Activated T-helper 9 cell treated with anti-CD3 and anti-CD28 coated beads, Interleukin-2, amount 50 U/mL, for 16 hours (primary cell): ENCODE measurements at places on chromosomes 2 and 18.

DNA sequence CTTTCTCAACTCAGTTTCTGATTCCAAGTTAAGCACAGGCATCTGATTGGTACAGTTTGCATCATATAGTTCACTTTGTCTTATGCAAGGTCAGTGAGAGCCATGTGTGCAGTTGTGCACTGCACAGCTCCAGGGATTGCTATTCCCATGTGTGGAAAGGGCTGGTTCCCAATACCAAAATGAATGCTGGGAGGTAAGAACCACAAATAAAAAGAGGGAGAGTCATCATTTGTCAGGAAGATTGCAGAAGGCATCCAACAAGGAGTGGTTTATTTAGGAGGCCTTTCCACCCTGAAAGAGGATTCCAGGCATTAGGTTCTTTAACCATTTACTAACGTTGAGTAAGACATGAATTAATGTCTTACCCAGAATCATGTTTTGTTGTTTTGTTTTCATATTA is 141.2 kb upstream of the ST6GAL2 start:
- no peak for DNase-seq

GRCh38 chr2:70795164-70795995 is 4.9 kb upstream of the FIGLA start:
- DNase-seq: no peak

- DNase-seq: no peak
Measured at GRCh38 chr2:61433606-61434005, 37.3 kb downstream of the USP34 start.

DNA sequence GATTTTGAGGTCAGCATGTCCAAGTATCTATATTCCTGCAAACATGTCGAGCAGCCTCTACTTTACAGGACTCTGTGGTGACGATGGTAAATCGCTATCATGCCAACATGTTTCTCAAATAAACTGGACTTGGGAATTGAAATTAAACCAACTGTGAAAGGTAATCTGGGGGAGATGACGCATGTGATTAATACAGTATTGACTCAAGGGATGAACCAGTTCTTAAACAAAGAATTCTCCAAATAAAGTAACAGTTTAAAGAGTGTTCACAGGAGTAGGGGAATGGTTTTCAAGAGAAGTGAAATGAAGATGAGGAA is 54.3 kb downstream of the THUMPD2 start:
- no peak for DNase-seq

GRCh38 chr2:62340994-62341484 is 145.1 kb downstream of the B3GNT2 start:
- no peak for DNase-seq

- DNase-seq: peak; percentile 4
Measured at GRCh38 chr2:212686285-212686895, 147.8 kb upstream of the ERBB4 start.

- DNase-seq: no peak
Measured at GRCh38 chr2:233349005-233349998, 5.0 kb upstream of the DGKD start.

DNA sequence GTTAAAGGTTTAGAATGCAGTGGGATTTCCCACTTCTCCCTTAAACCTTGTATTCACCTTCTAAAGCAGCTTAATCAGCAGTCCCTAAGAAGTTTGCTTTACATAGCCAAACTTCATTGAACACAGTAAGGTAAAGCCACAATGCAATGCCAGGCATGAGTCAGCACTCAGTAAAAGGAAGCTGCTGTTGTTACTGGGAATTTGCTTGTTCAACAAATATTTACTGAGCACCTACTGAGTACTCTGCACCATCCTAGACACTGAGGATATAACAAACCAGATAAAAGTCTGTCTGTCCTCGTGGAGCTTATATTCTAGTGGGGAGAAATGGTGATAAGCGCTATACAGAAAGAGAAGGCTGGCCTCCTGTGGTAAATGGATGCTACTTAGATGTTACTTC is 162.7 kb downstream of the PKP4 start:
- no peak for DNase-seq

GRCh38 chr2:128623776-128624761 is 305.4 kb upstream of the HS6ST1 start:
- no peak for DNase-seq

- no peak for DNase-seq
Measured at GRCh38 chr2:150209746-150210145, 277.7 kb downstream of the RND3 start.

DNA sequence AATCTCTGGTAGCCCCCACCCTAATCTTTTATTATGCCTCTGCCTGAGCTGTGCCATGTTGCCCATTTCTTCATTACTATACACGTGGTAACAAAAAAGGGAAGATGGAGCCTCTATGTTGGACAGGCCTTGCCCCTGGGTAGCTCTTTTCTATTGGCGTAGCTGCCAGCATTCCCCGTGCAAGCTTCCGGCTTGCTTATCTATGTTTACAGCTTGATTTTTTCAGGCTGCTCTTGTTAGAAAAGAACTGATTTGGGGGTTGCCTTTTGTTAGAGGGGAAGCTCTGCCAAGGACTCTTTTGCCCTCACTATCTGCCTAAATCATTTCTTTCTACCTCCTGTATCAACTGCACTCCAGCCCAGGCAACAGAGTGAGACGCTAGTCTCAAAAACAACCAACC is 45.5 kb upstream of the ZSWIM2 start:
- no peak for DNase-seq

DNA sequence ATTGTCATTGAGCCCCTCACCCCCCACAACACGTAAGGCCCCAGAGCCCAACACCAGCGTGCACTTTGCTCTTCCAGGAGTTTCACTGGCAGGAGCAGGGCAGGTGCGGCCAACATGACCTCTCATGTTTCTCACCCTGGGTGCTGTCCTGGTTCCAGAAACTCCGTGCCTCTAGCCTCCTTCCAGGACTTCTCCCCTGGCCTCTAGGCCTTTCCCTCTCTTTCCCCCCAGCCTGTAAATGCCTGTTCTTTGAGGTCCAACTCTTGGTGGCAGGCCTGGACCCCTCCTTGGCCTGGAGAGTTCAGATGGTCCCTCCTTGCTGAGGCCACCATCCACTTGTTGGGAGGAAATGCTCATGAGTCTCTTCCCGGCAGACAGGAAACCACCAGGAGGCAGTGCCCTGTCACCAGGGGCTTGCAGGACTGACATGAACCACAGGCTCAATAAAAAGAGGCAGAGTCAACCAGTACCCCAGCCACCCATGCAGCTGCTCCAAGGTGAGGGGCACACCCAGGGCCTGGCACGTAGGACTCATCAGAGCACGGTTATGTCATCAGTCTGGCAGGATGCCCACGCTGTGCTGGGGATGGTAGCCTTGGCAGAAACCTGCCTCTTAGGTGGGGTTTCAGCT is 1.5 kb downstream of the MALL start:
- no peak for DNase-seq
